T-helper 9 cell (primary cell): ENCODE measurements at places on chromosomes 7 and 10.

- no peak for DNase-seq
Observed at GRCh38 chr7:94445696-94446194, 51.0 kb downstream of the COL1A2 start.

GRCh38 chr7:24882989-24883621, 96.9 kb downstream of the OSBPL3 start:
- DNase-seq, result no peak

DNA sequence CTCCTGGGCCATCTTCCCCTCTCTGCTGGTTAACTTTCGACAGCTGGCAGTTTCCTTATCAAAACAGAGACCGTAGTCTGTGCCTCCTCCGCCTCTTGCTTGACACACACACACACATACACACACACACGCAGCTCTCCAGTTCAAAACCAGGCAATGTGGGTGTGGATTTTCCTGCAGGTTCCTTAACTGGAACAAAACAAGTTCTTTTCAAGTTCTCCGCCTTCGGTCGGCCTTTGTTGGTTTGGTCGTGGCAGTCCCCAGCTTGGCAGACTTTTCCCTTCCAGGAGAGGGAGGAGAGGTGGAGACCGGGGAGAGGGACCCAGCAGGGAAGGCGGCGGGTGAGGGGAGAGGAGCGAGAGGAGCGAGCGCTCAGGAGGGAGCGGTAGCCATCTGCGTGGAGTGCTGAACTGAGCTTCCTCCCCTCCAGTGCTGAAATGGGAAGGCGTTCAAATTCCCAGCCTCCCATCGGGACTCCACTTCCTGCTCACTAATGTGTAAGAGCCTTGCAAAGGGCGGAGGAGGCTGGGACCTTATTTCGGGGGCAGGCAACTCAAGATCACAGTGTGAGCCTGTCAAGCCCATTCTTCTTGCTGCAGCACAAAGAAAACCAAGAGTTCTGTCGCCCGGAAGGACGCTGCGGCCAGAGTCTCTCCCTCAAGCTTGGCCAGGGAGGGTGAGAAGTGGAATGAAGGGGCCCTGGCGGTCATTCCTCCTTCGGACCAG, 120.6 kb downstream of the PRPF18 start:
- DNase-seq, result no peak

GRCh38 chr7:138857728-138858127, 59.7 kb upstream of the ATP6V0A4 start:
- DNase-seq, result no peak

GRCh38 chr7:87530126-87530525, 54.6 kb upstream of the ABCB4 start:
- no peak for DNase-seq

- no peak for DNase-seq
Observed at GRCh38 chr7:132580277-132580676, 4.0 kb upstream of the PLXNA4 start.

DNA sequence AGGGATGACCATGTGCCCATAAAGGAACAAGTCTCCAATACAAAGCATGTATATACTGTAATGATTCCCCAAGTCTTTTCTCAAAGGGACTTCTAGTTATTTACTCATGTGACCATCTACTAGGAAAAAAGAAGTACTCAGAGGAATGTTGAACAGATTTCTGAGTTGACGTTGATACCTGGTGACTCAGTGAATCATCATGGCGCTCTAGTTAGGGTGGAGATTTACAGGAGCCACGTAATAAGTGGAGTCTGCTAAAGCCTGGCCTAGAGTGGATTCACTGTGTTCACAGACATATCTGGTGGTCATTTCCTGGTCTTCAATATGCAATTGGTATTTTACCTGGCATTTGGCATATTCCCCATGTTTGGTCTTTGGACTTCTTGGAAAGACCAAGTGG, 302.2 kb upstream of the CACNA2D1 start:
- no peak for DNase-seq

DNA sequence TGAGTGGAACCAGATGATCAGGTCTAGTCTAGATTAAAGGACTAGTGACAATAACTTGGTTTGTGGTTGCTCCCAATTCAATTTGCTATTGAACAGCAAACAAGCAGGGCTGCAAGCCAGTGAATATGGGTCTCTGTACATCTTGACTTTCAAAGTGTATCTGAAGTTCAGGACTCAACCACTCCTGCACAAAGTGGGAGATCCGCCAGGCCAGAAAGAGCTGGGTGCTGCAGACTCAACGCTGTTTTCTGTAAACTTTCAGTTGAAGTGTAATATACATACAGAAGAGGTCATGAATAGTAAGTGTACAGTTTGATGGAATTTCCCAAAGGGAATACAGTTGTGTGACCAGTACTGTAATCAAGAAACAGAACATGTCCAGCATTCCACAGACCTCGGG, 416.6 kb downstream of the RPS24 start:
- no peak for DNase-seq
